NCI-H1105 (cell line): ENCODE measurements at places on chromosomes 2 and 18.

- DNase-seq = peak; percentile 42
Measured at GRCh38 chr2:214005337-214005736, 405.5 kb upstream of the VWC2L start.

DNA sequence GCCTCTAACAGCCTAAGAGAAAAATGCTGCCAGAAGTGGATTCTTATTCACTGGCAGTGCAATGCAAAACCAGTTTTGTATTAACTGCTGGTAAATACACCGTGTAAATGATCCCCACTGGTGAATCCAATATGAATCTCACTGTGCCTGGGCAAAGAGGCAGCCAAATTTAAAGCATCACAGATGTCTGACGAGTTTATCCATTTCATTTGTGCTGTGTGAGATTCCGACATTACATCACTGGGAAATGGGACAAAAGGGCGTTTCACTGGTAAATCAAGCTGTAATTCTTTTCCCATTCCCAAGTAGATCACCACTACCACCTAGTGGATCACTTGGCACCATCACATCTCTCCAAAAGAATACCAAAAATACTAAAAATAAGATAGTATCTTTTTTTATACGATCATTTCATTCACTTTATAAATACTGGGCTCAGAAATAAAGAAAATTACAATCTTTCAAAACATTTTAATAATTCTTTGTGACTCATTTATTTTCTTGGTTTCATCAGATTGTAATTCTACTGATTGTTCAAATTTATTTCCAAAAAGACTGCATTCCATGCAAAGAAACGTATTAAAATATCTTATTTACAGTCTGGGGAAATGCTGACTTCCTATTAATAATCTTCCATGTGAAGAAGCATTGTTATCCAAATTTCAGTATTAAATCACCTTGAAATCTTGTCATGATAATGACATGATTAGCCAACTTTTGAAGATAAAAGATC, 125.6 kb downstream of the GRB14 start:
- peak; percentile 12 for DNase-seq

GRCh38 chr2:55839182-55839819, 84.3 kb downstream of the EFEMP1 start:
- DNase-seq = peak; percentile 86

DNA sequence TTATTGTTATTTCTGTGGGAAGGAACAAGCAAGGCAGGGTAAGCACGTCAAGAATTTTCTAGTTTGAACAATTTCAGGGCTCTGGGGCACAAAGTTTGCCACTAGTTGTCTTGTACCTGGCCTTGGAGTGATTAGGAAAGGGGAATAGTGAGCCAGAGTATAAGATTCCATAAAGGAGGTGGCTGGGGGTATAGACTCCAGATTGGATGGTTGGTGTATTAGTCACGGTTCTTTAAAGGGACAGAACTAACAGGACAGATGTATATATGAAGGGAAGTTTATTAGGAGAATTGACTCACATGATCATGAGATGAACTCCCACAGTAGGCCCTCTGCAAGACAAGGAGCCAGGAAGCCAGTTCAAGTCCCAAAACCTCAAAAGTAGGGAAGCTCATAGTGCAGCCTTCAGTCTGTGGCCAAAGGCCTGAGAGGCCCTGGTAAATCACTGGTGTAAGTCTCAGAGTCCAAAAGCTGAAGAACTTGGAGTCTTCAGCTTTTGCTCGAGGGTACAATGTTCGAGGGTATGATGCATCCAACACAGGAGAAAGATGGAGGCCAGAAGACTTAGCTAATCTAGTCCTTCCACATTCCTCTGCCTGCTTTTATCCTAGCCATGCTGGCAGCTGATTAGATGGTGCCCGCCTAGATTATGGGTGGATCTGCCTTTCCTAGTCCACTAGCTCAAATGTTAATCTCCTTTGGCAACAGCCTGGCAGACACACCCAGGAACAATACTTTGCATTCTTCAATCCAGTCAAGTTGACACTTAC, 31.5 kb upstream of the PTPRM start:
- DNase-seq = no peak

GRCh38 chr2:152367547-152368390, 32.8 kb downstream of the FMNL2 start:
- DNase-seq = no peak

- no peak for DNase-seq
Measured at GRCh38 chr18:56353663-56354260, 284.6 kb downstream of the TXNL1 start.

- DNase-seq = no peak
Measured at GRCh38 chr18:59902131-59902992, 2.6 kb downstream of the PMAIP1 start.

GRCh38 chr18:4593459-4593858, 138.4 kb upstream of the DLGAP1 start:
- no peak for DNase-seq

DNA sequence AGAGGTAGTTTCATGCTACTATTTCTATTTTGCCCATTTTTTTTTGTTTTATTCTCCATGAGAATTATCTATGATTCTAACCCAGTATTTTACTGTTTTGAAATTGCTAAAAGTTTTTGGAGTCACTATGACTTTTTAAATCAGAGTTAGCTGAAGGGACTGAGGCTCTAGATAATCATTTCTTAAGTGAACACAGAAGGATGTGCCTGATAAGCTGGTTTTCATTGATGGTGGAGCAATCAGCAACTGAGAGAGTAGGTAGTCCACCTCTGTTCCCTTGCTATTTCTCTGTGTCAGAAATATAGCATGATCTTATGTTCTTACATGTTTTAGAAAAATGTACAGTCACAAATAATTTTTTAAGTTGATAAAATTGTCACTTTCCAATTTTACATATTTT, 59.4 kb downstream of the CCDC138 start:
- DNase-seq = no peak

DNA sequence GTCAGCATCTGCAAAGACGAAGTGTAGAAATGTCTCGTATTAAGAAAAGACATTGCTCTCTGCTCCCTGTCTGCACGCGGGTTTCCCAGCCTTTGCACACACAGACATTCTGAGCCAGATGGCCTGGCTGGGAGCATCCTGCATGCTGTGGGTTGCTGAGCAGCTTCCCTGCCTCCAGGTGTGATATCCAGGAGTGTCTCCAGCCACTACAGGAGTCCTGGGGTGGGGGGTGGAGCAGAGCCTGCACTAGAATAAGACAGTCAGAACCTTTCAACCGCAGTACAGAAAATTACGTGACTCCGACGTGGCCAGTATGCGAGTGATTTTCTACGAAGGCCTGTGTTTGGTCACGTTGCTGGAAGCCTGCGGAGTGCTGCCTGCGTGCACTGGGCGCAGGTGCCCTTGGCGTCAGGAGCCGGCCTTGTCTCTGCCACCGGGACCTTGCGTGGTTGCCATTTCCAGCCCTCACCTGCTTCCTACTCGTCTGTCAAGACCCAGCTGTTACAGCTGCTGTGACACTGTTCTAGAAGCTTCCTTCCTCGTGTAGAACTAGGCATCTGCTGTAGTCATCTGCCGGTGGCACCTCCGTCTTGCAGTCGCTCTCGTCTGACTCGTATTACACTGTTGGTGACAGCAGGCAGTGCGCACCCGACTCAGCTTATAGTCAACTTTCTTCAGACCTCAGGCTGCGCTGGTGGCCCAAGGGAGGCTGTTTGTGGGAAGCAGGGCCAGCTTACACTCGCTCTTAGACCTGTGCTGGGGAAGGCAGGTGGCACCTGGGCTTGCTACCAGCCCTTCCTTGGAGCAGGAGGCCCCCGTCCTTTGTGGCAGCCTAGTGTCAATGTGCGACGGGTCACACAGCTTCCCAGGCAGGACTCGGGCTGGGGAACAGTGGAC, 11.2 kb downstream of the CTDP1 start:
- no peak for DNase-seq

DNA sequence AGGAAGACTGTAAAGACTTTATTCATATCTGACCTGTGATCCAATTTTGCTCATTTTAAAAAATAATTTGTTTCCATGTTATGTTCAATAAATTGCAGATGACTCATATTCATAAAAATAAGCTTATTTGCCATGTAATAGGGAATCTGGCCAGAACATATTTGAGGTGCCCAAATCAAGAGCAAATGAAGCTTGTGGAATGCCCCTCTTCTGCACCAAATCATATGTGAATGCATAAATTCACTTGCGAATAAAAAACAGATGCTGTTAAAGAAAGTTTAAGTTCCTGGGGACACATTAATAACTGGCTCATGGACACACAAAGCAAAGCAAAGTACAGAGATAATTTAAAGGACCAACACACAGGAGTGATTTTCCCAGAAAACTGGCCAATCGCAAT, 279.0 kb upstream of the CDH2 start:
- DNase-seq = no peak

- DNase-seq = no peak
Measured at GRCh38 chr2:103808814-103809213, 1045.1 kb upstream of the POU3F3 start.

DNA sequence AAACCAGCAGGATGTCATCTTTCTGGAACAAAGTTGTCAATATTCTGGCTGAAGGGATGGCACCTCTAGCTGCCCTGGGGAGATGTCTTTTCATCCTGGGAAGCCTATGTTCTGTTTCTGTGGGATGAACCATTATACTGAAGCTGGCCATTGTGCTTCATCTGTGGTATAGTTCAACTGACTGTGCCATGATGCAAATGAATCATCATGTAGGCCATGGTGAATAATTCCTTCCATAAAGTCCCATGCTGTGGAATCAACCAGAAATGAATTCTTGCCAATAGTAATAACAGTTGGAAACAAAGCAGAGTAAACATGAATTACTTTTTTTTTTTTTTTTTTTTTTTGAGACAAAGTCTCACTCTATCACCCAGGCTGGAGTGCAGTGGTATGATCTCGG, 64.1 kb upstream of the CNGA3 start:
- DNase-seq = no peak

- peak; percentile 0 for DNase-seq
Measured at GRCh38 chr2:131105950-131106801, 1.0 kb downstream of the PLEKHB2 start.

- DNase-seq = peak; percentile 77
Measured at GRCh38 chr2:65035351-65035943, 20.8 kb upstream of the CEP68 start.

DNA sequence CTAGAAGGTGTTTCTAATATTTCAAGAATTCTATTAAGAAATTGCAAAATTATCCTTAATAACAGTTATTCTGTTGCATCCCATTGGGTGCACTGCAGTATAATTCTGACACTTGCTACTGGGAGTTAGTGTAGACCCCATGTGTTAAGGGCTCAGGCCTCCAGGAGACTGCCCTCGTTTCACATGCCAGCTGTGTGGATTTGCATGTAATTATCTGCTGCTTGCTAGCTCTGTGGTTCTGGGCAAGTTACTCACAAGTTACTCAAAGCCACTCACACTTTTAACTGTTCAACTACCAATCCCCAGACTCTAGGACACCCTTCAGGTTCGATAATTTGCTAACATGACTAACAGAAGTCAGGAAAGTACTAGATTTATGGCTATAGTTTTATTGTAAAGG, 38.6 kb downstream of the ST6GAL2 start:
- no peak for DNase-seq

DNA sequence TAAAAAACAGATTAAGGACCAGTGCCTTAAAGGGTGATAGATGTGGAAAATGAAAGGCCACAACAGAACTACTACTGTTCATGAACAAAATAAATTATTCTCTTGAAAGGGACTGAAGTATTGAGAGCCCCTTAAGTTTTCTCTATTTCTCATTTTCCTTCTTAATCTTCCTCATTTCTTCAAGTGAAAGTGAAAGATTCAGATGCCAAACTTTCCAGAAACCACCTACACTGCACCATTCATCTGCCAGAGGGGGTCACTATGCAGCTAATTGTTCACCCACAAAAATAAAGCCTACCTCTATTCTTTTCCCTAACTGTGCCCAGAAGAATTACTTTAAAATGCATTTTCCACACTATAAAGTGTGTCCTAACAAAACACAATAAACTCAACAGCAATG, 140.1 kb downstream of the NR4A2 start:
- no peak for DNase-seq

GRCh38 chr2:32489061-32489460, 132.2 kb downstream of the BIRC6 start:
- DNase-seq = no peak

- no peak for DNase-seq
Measured at GRCh38 chr18:13550418-13551304, 175.7 kb downstream of the FAM210A start.

DNA sequence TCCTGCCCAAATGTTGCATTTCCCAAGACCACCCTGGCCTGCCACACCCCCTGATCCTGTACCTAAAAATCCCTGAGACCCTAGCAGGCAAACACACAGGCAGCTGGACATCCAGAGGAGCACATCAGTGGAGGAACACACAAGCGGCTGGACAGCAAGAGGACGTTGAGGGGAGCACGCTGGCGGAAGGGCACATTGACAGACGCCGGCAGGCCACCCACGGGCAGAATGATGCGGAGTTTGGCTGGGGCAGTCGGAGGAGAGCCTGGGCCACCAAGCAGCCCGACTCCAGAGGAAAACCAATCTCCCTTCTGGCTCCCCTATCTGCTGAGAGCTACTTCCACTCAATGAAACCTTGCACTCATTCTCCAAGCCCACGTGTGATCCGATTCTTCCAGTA, 47.7 kb downstream of the EMX1 start:
- DNase-seq = no peak

DNA sequence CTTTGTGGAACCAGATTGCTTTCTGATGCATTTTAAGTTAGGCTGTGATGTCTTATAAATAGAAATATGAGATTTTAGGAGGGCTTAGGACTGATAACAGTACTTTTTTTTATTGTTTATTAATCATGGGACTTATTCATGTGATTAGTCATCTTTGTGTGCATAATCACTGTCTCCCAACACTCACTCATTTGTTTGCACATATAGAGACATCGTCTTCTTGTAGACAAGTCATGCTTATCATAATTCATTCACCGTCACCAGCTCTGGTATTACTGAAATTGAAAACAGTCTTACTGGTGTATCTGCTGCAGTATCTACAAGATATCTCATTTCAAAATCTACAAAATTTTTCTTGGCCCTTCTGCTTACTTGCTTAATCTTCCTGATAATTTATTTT, 45.8 kb downstream of the WDR7 start:
- no peak for DNase-seq

- no peak for DNase-seq
Measured at GRCh38 chr18:36830158-36830495, 1.2 kb downstream of the KIAA1328 start.

DNA sequence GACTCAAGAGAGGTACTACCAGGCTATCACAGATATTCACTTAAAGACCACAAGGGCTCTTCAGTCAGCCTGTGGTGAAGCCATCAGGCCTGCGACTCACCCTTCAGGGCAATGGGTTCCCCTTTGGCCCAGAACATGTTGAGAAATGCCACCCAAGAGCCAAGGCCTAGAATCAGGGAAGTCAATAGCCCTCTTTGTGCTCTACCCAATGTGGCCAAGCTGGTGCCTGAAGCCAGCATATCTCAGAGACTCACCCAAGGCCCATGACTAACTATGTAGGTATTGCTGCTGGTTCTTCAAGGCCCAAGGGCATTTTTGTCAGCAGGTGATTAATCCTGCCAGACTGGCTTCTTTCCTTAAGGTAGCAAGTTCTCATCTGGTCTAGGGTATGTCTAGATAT, 338.9 kb upstream of the SETBP1 start:
- DNase-seq = no peak

- DNase-seq = no peak
Measured at GRCh38 chr2:62038975-62039771, 133.7 kb downstream of the COMMD1 start.
